ENCODE measurements at places on chromosomes 1 and 21.

GRCh38 chr1:167199656-167200055 lies 21.0 kb upstream of the POU2F1 start:
- DNase-seq: no peak

GRCh38 chr1:168734946-168735345 lies 5.9 kb upstream of the DPT start:
- no peak for DNase-seq

DNA sequence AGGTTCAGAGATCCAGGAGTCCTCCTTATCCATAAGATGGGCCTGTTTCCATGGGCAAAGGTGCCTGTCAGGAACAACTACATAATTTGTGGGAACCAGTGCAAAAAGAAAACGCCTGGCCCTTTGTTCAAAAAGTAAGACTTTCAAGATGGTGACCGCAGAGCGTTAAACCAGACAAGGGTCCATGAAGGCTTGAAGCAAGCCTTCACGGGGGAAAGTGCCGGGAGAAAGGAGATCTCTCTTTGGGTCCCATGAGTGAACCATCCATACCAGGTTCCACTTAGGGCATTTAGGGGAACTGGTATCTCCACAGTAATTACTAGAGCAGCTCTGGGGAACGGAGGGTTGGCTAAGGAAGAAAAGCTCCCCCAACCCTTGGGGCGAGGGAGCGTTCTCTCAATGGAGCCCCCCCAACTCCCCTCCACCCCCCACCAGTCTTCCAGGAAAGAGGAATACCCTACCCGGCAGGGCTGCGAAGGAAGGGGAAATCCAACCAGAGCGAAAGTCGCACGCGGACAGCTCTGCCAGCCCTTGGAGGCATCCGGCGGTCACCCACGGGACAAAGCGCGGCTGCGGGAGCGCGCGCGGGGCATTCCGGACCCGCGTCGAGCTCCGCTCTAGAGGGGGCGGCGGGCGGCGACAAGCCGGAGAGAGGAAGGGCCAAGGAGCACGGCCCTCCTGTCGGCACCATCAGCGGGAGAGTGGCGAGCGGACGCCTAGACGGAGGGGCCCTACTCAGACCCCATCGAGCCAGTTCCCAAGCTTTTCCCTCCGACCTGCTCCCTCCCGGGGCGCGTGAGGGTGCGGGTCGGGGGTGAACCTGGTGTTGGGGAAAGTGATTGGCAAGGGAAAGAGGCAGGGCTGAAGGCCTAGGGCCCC lies 687 bp upstream of the RASSF5 start:
- DNase-seq: no peak

DNA sequence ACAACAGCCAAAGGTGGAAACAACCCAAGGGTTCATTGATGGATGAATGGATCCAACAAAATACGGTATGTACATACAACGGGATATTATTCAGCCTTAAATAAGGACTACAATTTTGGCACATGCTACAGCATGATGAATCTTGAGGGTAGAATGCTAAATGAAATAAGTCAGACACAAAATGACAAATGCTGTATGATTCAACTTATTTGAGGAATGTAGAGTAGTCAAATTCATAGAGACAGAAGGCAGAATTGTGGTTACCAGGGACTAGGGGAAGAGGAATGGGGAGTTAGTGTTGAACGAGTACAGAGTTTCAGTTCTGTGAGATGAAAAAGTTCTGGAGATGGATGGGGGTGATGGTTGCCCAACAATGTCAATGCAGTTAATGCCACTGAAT lies 118.0 kb upstream of the PAXBP1 start:
- DNase-seq: no peak

DNA sequence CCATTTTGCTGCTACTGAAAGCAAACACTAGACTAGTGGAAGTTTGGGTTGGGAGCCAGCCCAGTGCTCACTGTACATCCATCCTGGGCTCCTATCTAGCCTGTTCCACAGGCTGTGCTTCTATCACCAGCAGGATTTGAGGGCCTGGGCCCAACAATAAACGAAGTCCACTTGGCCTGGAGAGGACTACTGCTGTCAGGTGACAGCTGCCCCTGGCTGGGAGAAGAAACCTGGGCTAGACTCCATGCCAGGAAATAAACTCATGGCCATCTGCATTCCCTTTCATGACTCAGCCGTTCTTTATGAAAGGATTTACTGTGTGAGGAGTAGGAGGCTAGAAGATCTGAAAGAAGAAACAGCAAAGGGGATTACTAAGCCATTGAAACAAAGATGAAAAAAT lies 35.5 kb downstream of the COLGALT2 start:
- DNase-seq: no peak

Data from Kasumi-1 (cell line).